ENCODE measurements at places on chromosomes 5 and 9.

DNA sequence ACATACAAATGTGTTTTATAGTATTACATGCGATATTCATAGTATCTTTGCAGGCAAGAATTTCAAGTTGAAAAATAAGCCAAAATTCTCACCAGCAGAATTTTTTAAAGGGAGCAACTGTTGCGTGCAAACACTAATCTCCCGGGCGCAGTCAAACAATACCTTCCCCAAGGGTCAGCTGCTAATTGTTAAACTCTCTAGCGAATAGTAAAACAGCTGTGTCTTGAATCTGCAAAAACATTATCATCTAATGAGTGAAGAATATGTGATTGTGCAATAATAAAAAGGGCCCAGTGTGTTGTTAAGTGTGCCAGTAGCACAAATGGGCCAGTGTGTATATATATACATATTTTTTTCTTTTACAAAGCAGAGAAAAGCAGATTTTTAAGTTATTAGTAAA, 131.4 kb downstream of the CCDC192 start:
- no peak for DNase-seq

- DNase-seq, result no peak
Measured at GRCh38 chr5:173826086-173826427, 62.1 kb upstream of the CPEB4 start.

- no peak for DNase-seq
Measured at GRCh38 chr9:34463098-34463900, 4.7 kb downstream of the DNAI1 start.

DNA sequence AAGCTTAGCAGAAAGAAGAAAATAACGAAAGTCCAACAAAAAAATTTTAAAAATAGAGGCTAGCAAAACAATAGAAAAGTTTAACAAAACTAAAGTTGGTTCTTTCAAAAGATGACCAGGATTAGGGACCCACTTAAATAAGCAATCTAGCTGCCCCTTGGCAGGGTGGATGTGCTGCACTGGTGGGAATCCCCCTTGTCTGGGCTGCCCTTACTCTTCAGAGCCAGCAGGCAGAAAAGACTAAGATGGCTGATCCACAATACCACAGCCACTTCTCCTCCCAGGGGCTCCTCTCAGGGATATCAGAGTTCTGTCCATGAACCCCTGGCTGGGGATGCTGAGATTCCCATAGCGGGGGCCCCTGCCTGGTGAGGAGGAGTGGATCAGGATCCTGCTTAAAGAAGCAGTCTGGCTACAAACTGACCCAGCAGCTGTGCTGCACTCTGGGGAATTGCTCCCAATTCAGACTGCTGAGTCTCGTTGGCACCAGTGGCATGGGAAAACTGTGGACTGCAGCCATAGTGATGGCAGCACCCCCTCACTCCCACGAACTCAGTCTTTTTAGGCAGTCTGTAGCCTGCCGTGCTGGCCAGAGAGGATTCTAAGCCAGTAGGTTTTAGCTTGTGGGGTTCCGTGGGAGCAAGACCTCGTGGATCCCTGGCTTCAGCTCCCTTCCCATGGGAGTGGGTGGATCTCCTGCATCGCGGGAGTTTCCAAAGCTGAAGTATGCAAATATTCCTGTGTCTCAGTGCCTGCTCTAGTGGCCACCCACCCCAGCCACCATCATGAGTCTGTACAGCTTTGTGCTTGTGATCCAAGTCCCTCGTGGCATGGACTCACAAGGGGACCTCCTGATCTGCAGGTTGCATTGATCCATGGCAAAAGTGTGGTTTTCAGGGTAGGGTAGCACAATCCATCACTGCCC, 2.9 kb upstream of the INSL6 start:
- no peak for DNase-seq

DNA sequence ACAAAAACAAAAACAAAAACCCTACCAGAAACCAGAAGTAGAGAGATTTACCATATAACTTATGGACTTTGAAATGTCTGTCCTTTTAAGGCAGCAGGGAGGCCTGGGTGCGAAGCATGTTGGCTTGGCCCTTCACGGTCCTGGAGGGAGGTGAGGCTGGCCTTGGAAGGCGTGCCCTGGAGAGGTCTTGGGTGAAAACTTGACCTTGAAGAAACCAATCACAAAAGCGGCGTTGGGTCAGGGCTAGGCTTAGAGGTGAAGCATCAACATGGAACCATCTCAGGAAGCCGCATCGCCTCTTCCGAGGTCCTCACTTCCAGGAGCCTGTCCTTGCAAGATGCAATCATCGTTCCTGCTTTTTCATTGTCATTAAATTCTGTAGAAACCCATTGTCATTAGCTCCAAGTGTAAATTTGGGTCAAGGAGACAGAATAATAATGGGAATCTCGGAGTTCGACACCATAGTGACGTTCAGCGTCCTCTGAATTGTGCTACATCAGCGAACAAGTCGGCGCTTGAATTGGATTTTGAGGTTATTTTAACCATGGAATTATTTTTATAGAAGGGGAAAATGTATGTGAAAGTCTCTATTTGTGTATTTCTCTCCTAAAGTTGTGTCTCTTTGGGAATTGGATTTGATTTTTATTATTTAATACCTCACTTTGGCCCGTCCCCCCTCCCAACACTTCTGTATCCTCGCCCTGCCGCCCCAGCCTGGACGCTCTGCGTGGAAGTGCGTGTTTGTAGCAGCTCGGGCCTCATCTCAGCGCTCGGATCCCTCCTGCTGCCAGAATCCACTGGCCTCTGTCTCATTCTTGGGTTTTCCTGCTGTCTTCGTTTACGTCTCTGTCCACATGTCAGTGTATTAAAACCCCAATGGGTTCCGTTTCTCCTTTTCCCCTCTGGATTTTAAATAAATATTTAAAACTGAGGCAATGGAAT, 11.1 kb upstream of the ORM1 start:
- DNase-seq, result no peak

- DNase-seq, result no peak
Measured at GRCh38 chr5:33816791-33817190, 75.0 kb downstream of the ADAMTS12 start.

DNA sequence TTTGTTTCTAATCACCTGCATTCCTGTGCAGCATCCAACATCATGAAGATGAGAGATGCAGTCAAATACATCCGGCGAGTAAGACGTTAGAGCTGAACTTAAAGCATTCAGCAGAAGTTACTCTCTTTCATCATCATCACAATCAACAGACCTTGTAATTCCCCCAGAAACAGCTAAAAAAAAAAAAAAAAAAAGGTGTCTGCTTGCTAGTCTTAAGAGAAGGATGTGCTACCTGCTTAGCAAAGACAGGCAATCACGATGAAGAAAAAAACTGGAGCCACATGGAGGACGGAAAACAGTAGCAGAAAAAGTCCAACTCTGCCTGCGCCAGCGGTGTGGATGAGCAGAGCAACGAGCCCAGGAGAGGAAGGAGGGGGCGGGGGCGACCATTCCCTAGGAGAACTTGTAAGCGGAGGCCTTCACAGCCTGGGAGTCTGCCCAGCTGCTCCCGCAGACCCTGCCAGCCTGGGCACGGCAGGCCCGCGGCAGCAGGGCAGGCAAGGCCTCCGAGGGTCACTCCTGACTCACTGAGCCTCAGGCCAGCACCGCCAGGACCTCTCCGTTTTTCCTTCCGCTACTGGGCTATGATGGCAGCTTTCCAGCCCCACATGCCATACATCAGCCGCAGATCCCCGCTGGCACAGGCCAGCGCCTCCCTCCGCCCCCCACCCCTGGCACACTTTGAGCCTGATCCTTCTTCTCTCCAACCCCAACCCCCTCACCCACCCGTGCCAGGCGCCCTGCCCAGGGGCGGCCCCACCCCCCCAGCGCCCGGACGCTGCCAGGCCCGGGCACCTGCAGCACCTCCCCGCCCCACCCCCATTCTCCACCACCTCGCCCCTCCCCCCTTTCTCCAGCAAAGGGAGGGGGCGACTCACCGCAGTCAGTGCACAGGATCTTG, 1.4 kb downstream of the NRG2 start:
- DNase-seq, result no peak

GRCh38 chr5:87936667-87937066, 332.0 kb downstream of the TMEM161B start:
- no peak for DNase-seq

- DNase-seq, result no peak
Measured at GRCh38 chr9:114109124-114109523, 10.0 kb upstream of the KIF12 start.

GRCh38 chr5:167415779-167416746, 875.4 kb upstream of the WWC1 start:
- no peak for DNase-seq

- DNase-seq, result no peak
Measured at GRCh38 chr9:131887680-131888079, 147.8 kb upstream of the RAPGEF1 start.

- DNase-seq, result no peak
Measured at GRCh38 chr9:15553528-15553898, 670 bp downstream of the CCDC171 start.

- no peak for DNase-seq
Measured at GRCh38 chr5:138949988-138950387, 74.9 kb upstream of the LRRTM2 start.

DNA sequence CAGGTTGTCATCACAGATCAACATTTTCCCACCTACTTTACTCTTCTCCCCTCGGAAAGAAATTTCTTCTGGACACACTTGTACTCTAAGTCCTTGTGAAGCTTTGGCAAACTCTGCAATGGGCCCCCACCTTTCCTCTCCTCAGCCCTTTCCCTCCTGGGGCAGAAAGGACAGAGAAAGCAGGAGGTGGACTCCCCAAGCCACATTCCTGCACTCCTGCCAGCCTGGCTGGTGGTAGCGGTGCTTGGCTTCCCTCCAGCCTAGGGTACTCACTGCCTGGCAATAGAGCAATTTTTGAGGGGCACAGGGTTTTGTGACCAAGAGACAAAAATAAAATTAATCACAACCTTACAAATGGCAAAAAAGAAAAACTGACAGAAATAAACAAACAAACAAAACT, 451.4 kb downstream of the ZSWIM6 start:
- no peak for DNase-seq

DNA sequence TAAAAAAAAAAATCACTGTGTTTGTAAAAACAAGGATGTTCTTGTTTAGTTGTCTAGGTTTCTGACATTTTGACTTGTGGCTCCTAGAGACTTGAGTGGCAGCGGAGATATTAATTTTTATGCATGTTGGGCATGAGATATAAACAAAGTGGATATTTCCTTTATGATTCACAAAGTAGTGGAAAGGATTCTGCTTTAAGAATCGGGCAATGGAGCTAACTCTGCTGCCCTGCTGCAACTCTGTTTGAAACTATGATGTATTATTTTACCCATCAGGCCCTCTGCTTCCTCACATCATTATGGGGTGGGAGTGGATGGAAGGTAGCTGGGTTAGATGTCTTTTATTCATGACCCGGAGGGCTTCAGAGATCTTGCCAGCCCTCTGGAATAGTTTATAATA, 94.1 kb upstream of the CD180 start:
- no peak for DNase-seq

GRCh38 chr9:37565661-37566618, 10.2 kb downstream of the FBXO10 start:
- no peak for DNase-seq

DNA sequence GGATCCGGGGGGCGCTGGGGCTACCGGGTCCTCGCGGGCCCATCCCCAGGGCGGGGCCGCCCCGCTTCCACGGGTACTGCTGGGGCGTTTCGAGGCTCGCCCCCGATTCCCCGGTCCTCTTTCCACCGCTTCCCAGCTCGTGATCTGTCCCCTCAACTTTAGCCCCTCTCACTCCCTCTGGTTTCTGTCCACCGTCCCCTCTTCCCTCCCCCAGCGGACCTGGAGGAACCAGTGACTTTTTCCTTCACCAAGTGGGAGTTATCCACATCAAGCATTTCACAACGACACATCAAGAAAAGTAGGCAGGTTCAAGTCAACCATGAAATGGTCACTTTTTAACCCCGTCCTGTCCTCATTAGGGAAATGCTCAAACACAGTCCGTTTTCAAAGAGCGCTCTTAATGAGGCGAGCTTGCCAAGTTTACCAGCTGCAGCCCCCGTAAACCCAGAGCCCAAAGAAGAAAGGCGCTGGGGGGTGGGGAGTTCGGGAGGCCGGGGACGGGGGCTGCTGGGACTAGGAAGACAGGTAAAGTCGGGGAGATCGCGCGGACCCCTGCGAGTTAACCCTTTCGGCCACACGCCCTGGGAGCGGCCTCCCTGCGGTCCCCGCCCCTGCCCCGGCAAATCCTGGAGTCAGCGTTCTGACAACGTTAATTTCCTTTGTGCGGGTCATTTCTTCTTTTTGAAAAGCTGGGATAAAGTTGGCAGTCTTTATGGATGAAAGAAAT, 2.1 kb upstream of the NFIB start:
- DNase-seq, result no peak

DNA sequence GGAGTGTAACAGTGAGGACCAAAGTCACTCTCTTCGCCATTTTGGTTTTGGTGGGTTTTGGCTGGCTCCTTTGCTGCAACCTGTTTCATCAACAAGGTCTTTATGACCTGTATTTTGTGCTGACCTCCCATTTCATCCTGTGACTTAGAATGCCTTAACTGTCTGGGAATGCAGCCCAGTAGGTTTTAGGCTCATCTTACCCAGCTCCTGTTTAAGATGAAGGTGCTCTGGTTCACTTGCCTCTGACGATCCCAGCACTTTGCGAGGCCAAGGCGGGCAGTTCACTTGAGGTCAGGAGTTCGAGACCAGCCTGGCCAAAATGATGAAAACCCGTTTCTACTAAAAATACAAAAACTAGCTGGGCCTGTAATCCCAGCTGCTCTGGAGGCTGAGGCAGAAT, 1.8 kb upstream of the CKS2 start:
- DNase-seq, result no peak

- no peak for DNase-seq
Measured at GRCh38 chr9:99176527-99177013, 45.2 kb downstream of the ALG2 start.

DNA sequence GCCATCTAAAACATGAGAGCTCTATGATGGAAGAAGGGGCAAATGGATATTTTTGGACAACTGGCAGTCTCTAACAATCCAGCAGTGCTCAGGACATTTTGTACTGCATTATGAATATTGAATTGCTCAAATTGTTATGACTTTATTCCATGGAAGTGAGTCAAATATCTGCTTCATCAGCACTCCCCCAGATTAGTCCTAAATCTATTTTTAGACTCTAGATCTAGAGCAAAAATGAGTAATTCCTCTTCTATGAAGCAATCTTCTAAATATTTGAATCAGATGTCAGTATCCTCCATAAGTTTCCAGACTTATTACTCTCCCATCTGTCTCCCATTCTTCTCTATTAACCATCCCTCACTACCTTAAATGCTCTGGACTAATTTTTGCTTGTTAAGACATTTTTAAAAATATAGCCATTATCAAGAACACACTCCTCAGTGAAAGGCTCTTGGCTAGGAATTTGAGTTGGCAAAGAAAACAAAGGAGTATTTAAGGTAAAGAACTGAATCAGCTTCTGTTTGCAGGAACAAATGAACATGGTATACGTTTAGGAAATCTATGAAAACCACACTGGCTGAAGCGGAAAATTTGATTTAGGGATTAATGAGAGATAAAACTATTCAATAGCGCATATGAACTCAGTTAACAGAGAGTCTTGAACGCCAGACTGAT, 300.9 kb downstream of the MCTP1 start:
- DNase-seq, result no peak
